Thyroid gland (tissue), 4 donors: ENCODE measurements at places on chromosomes 6 and 20. TPM values are rescaled to one million over a fixed set of nuclear protein-coding genes. Genes with fewer than 3 reads are reported as not detected.

DNA sequence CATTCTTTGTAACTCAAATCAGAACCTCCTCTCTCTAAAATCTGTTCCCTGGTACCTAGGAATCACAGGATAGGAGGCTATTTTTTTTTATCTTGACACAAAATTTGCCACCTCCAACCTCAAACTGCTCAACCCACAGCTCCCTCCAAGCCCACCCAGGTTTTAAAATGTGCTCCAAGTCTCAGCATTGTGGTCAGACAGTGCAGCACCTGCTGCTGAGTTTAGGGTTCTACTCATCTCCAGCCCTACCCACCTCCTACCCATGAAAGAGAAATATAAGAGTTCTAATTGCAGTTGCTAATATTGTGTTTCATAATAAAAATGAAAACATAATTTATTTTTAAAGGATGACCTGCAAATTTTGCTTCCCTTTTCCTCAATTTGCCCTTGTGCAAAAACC is 496.5 kb downstream of the MAFB start:
- no peak for DNase-seq

GRCh38 chr6:5425267-5425666 is 164.0 kb downstream of the FARS2 start:
- no peak for DNase-seq

DNA sequence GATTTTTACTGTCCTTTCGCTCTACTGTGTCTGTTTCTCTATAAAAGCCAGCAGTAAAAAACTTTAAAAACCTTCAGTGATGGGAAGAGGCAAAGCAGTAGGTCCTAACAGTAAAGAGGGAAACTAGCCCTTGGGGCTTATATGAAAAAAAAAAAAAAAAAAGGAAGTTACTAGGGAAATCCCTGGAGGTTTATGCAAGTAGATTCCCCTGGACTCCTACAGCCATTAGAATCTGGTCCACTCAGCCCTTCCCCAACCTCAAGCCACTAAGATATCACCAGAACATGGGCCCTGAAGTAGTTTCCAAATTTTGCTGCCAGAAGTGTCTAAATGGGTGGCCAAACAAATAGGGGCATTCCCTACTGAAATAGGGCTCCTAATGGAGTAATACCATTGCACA is 70.5 kb upstream of the HINT3 start:
- no peak for DNase-seq

GRCh38 chr6:24960991-24961475 is 25.3 kb upstream of the RIPOR2 start:
- no peak for DNase-seq

- peak; percentile 70 for DNase-seq
These were observed 39.4 kb upstream of the KCNK16 start for GRCh38 chr6:39361657-39362486.

DNA sequence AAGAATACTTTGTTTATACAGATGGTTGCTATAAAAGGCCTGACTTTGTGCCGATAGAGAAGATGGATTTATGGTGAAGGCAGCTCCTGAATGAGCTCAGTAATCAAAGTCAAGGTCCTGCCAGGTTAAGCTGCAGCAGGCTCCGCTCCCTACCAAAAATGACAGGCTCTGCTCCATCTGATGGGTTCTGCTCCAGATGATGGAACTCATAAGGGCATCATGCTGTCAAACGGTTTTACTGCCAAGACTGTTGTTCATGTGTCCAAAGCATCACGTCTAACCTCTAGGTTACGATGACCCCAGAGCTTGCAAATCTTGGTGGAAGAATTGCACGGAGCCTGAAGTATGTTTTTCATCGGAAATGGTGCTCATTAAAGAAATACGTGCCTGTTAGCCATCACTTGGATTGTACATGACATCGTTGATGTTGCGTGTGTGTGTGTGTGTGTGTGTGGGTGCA is 19.2 kb upstream of the PTGIS start:
- no peak for DNase-seq

DNA sequence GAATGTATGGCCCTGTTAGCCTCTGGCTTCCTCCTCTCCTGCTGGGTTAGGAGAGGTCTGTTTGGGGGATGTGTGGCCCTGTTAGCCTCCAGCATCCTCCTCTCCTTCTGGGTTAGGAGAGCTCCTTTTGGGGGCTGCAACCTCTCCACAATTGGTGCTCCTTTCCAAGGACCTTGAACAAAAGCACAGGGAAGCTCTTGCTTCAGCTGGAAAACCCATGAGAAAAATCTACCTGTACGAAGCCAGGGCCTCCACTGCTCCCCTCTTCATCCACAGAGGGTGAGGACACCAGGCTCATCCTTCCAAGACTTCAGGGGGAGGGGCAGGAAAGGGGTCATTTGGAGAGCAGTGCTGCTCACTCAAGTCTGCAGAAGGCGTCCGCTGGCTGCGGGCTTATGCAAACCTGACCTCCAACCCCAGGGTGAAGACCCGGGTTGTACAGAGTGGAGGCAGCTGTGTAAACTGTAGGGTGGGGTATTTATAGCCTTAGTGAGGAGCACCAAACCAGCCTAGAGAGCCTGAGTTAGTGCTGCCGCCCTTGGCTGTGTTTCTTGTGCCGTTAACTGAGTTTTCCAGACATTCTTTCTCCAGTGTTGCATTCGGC is 62.1 kb downstream of the SLC24A3 start:
- peak; percentile 12 for DNase-seq

GRCh38 chr20:19137641-19138040 is 74.8 kb upstream of the SLC24A3 start:
- DNase-seq, result no peak

DNA sequence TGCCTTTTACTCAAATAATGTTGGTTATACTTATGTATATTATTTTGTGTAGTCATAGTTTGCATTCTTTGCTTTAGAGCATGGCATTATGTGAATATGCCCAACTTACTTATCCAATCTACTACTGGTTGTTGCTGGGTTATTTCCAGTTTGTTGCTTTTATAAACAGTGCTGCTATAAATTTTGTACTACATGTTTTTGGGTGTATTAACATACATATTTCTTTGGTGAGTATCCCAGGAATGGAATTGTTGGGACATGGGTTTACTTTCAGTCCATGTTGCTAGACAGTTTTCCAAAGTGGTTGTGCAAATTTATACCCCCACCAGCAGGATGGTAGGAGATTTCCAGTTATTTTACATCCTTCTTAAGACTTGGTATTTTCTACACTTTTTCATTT is 157.1 kb upstream of the THEMIS start:
- DNase-seq, result no peak

The TNXB gene
- 110 TPM for total RNA-seq

DNA sequence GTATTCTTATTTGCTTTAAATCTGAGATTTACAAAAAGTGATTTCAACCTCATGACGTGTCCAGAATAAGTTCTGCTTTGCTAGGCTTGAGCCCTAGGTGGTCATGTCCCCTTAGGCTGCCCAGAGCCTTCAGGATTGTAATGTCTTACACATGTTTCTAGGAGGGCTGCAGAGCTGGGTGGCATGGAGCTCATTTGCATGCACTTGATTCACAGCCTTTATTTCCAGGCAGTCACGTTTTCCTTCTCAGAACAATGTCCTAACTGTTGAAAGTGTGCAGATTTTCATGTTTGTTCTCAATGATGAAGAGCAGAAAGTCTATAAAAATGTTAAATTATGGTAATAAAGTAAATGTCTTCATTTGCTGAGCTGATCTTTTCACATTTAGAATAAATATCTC is 448.6 kb upstream of the SOX4 start:
- DNase-seq, result no peak

DNA sequence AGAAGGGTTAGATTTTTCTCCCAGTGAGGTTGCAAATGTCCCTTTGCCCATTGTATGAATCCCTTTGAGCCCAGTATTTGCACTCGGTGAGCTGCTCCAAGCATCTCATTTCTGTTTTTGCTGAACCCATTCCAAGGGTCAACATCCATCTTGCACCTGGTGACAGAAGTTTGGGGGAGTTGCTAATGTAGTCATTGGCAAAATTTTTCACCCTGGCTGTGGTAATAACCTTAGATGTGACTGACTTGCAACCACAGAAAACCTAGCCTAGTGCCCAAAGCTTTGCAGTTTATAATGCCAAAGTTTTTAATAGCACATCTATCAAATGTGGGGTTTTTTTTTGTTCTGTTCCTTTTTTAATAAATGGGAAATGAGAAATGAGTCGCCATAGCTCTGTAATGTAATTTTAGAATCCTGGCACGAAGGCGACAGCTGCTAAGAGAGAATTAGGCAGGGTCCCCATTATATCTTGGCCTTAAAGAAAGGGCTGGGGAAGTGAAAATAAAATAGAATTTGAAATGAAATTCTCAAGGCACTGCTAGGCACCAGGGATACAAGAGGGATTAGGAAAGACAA is 682.8 kb downstream of the KIF16B start:
- DNase-seq, result no peak

- no peak for DNase-seq
These were observed 19.4 kb upstream of the CCN5 start for GRCh38 chr20:44695674-44696300.

The CFAP61 gene
- 1.6 TPM for total RNA-seq

DNA sequence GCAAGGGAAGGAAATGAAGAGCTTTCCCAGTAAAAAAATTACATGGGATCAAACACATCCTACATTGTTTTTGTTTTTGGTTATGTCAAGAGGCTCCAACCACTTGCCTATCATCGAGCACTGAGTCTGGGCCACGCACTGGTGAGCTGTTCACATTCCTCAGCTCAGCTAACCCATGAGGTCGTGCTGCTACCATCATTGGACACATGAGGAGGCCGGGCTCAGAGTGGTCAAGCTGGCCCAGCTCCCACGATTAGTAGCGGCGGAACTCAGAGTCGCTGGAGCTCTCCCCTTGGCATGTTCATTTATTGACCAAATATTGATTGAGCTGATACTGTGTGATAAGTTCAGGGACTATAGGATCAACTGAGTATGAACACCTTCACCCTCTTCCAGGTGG is 164.9 kb downstream of the CDH26 start:
- peak; percentile 72 for DNase-seq

DNA sequence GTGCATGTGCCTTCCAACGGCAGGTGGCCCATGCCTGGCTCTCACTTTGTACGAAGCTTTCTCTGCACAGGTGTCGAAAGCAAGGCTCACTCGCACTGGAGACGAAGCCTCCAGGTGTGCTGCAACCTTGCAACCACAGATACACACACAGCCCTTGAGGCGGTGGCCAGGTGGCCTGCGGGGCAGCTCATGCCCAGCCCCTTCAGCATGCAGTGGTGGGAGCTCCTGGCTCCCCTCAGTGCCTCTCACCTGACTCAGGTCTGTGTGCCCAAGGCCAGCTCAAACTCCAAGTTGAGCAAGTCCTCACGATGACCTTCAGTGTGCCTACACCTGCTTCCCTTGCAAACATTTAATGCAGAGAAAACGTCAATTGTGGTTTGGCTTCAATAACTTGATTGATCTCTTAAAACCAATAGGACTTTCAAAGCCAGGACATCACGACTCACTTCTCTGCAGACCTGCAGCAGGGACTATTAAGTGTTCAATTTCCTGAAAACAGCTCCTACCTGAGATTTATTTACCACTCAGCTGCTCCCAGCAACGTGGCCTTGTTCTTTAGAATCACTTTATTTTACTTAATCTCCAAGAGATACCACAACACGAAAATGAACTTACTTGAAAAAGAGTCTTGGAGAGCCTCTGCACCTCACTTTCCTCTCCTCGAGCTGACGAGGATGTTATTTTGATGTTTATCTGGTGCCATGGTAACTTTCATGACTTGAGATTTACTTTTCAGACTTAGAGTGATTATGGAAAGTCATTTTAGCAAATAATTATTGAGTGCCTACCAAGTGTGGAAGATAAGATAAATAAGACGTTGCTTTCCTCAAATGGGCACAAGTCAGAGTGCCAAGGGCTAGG is 86.3 kb downstream of the SLC22A23 start:
- no peak for DNase-seq

DNA sequence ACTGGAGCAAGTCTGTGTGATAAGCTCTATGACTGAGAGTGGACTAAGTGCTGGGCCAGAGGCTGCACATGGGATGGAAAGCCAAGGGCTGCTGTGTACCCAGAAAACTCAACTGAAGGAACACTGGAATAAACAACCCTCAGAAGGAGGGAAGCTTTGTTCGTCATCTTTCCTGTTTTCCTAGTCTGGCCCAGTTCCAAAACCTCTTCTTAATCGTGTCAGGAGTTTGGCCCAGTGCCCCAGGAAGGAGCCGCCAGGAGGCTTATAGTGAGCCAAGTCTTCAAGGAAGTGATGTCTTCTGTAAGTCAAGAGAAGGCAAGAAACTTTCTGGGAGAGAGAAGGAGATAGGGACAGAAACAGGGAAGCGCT is 23.3 kb upstream of the TOP1 start:
- peak; percentile 71 for DNase-seq

DNA sequence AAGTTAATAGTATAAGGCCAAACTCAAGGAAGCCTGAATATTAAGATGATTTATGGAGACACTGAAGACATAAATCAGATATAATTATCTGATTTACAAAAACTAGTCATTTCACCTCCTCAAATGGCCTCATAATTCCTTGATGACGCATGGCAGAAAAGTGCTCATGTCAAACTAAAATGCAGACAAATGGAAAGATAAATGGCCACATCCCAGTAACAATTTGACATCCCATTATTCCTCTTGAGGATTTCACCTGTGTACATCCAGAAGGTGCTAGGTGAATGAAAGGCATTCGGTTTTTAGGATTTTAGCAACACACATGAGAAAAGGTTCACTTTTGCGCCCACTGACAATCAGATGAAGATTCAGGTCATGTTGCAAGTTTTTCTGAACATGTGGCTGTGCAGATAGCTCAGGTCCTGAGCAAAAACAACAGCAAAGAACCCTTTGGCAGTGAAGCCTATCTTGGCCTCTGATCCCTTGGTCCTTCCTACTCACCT is 24.2 kb downstream of the SGK1 start:
- DNase-seq, result no peak

DNA sequence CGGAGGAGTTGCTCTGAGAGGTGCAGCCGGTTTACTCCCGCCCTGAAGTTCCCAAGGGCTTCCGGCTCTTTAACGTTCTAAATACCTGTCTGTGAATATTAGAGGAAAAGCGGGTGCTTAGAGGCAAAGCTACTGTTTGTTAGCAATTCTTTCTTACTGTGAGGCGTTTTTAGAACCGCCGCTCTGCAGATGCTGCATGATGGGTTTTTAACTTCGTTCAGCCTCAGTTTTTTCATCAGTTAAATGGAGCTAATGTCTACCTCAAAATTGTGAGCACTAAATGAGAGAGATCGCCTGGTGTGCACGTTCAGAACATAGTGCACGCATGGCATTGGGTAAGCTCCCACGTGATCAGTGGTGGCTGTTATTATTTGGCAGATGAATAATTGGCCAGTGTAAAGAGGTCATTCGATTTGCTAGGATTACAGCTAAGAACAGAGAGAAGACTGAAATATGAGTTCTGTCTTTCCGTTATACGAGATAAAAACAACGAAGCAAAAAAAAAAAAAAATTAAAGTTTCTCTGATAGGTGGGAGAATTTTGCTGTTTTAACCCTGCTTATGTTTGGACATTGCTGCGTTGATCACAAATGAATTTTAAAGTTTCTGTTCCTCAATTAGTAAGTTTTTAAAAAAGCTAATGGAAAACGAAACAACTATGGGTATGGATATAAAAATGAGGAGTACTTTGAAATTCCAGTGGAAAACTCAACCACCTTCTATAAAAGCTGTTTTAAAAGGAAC is 660 bp upstream of the TFB1M start:
- DNase-seq, result peak; percentile 57

The ULBP1 gene
- total RNA-seq, result not detected

The CLDN20 gene
- total RNA-seq, result not detected

- DNase-seq, result no peak
These were observed 123.8 kb downstream of the TAF4 start for GRCh38 chr20:61941721-61942405.

GRCh38 chr20:24317224-24317623 is 152.2 kb upstream of the SYNDIG1 start:
- DNase-seq, result no peak
